ENCODE measurements at places on chromosomes 1 and 21.

DNA sequence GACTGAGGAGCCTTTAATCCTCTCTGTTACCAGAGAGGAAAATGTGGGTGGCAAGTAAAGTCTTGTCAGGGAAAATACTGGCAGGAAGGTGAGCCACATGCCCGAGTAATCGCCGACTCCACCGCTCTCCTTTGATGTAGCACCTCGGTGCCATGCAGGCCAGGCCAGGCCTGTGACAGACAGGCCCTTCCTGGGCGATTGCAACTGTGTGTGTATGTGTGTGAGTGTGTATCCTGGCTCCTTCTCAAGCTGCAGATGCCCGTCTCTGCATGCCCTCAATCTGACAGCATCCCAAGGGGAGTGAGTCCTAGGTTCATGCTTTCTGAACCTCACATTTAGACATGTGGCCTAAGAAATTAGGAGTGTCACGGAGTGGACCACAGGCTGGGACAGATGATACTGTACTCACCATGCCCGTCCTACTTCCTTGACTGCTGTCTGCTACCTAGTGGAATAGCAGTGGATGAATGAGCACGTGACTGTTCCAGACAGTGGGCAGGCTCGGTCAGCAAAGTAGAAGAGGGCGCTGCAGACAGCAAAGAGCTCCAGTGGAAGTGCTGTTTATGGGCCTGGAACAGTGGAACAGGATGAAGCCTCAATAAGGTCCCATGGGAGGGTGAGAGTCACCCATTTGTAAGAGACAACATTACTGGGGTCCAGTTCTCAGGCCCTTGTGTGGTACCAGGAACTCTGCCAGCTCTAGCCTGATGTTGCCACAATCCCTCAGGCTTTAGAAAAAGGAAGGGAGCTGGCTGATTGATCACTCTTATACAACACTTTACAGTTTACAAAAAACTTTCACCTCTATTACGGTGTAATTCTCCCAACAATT lies 25.3 kb downstream of the SERTAD4 start:
- DNase-seq = no peak

DNA sequence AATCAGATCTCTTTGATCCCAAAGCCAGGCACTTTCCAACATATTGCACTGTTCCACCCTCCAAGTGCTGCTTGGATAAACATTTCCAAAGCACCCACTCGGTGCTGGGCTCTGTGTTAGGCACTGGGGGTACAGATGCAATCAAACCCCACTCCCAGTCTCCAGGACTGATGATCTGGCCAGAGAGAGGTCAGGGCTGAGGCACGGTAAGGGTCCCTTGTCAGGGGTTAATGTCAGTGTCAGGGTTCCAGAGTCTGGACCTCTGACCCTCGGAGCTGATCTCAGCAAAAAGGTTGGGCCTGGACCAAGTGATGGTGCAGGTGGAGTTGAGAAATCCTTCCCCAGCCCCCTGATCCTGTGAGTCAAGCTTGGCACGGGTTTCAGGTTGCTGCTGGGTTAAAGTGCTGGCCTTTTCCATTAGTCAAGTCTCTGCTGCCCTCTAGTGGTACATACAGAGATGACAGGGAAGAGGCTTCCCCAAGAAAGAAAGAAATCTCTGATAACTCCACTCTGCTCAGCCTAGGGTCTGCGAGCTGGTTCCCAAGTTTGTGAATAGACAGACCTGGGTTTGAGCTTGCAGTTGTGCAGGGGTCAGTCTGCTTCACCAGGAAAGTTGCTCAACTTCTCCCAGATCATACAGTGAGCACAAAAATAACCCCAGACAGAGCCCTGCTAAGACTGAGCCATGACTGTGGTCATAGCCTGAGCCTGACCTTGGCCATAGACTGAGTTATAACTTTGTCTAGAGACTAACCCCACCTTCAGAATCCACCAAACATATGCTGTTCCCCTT lies 74.6 kb downstream of the DMRTA2 start:
- no peak for DNase-seq

DNA sequence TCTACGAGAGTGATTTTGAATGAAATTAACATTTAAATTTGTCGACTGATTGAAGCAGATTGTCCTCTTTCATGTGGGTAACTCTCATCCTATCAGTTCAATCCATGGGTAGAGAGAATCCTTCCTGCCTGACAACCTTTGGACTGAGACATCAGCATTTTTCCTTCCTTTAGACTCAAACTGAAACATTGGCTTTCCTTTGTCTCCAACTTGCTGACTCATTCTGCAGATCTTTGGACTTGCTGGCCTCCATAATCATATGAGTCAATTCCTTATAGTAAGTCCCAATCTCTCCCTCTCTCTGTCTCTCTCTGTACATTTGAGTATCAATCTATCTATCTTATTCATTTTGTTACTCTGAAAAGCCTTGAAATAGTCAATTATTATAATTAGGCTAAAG lies 416.7 kb downstream of the LRRIQ3 start:
- no peak for DNase-seq

DNA sequence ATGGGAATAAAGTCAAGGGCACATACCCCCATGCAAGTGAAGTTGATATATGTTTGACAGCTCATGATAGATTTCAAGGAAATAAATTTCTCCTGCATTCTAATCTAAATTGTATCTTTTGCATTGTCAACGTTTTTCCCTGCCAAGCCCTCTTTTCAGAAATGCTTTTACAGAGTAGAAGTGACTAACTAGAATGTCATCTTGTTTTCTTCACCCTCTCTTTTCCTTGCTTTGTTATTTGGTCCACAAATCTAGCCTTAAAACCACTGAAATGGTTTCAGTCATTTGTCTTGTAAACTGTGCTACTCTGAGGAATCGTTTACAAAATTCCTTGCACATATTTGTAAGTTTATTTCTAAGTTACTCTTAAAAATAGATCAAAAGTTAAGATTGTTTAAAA lies 600.8 kb upstream of the CXADR start:
- DNase-seq = no peak

GRCh38 chr1:39416609-39417008 lies 74.8 kb upstream of the BMP8A start:
- no peak for DNase-seq

- DNase-seq = no peak
Measured at GRCh38 chr1:65221638-65222339, 73.8 kb downstream of the AK4 start.

DNA sequence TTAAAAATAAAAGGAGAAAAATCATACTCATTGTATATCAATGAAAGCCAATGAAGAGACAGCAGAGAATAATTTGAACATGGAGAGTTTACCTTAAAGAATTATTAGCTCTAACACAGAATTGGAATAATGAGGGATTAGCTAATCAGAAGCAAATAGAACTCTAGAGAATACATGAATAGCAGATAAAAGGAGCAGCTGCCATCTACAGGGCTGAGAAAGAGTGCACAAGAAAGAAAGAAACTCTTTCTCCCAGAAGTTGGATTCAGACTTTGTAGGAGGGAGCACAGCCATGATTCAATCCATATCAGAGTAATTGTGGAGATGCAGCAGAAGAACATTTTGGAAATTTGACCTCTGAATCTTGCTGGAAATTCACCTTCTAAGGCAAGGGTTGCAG lies 1171.2 kb downstream of the PLA2G4A start:
- no peak for DNase-seq

GRCh38 chr1:240492832-240493440 lies 119.0 kb downstream of the GREM2 start:
- no peak for DNase-seq

DNA sequence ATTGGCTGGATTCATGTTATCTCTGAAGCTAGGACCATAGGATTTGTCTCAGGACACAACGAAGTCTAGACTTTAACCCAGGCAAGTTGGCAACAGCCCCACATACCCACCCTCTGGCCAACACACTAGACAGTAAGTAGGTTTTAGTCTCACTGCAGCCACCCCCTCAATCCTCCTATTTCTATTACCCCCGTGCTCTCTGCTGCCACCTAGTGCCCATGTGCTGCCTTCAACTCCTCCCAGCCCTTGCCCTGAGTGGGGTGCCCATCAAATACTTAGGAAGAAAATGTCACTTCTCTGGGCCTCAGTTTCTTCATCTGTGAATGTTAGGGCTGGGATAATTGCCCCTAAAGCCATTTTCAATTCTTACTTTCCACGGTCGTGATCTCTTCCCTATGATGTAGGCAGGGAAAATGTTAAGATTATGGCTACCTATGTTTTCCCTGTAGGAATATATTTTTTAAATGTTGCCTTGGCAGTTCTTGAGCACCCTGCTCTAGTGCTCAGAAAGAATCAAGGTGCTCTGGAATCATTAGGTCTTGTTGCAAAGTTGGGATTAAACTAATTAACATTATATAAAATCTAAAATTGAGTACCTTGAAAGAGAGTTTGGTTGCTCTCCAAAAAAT lies 213.0 kb downstream of the LMX1A start:
- DNase-seq = no peak

DNA sequence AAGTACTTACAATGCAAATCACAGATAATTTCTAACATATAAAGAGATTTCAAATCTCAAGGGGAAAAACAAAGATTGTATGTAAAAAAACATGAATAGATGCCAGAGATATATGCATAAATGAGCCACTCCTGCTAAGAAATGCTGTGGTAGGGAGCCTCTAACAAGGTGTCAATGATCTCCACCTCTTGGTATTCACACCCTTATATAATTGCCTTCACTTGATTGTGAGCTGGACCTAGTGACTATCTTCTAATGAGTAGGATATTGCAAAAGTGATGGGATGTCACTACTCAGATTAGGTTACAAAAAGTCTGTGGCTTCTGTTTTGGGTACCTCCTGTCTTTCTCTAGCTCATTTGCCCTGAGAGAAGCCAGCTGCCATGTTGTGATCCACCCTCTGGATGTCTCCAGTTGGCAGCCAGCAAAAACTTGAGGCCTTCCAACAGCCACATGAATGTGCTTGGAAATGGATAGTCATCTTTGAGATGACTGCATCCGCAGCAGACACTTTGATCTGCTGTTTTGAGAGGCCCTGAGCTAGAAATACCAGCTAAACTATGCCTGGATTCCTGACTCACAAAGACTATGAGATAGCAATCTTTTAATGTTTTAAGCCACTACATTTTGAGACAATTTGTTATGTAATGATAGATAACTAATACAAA lies 196.1 kb upstream of the FGGY start:
- DNase-seq = no peak

DNA sequence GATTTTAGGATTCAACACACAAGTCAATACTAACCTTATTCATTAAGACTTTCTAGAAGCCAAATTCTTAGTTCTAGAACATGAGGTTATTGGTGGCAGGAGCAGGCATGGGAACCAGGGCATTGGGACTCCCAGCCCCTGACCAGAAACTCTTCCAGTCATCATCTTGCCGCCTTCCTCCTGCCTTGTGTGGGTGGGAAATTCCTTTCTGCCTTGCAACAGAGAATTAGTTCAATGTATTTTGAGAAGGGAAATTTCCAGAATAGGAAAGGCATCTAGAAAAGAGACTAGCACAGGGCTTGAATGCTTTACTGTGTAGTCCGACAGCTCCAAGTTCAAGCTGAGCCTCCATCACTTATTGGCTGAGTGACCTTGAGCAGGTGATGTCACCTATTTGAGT lies 8.7 kb downstream of the GRHL3 start:
- no peak for DNase-seq

- DNase-seq = no peak
Measured at GRCh38 chr1:17075470-17076255, 21.8 kb upstream of the SDHB start.

DNA sequence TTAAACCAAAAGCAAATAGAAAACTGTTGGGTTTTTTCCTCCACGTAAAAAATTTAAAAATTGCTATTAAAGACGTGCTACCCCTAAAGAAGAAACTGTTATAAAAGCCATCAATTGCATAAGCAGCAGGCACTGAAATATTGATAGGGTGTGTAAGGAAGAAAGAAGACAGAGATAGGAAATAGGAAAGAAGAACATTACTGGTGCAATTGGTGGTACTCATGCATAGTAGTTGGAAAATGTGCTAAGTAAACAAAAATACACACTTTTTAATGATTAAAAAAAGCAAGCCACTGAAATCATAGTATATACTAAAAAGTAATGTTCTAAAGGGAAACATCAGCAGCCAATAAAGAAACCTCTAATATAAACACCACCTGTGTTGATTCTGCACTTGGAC lies 52.8 kb upstream of the ANGPTL3 start:
- no peak for DNase-seq

DNA sequence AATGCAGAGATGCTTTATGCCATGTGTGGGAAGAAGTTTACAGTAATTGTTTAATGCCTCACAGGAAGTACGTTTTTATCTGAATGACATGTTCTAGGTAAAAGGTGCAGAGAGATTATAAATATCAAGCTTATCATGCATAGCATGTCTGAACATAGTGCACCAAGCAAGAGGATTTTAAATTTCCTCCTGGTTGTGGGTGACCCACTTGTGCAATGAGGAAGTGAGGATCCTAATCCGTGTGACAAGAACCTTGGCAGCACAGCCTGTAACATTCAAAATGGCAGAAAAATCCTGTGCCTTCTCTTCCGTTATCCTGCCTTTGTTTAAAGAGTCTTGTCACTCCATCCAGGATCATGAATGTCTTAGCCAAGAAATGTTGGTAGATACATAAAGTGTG lies 75.6 kb downstream of the PLA2G4A start:
- DNase-seq = no peak

- DNase-seq = no peak
Measured at GRCh38 chr1:160079448-160079847, 1.9 kb upstream of the KCNJ9 start.

- DNase-seq = no peak
Measured at GRCh38 chr1:51861669-51862068, 16.9 kb downstream of the NRDC start.

- DNase-seq = no peak
Measured at GRCh38 chr1:20413776-20414140, 72.3 kb downstream of the CAMK2N1 start.

GRCh38 chr1:32151319-32151787 lies 28.1 kb upstream of the TXLNA start:
- no peak for DNase-seq

- no peak for DNase-seq
Measured at GRCh38 chr1:230284891-230285290, 141.2 kb downstream of the PGBD5 start.

GRCh38 chr1:33588726-33589125 lies 116.3 kb downstream of the ZSCAN20 start:
- no peak for DNase-seq

GRCh38 chr1:222286011-222286410 lies 261.9 kb downstream of the HHIPL2 start:
- DNase-seq = no peak

DNA sequence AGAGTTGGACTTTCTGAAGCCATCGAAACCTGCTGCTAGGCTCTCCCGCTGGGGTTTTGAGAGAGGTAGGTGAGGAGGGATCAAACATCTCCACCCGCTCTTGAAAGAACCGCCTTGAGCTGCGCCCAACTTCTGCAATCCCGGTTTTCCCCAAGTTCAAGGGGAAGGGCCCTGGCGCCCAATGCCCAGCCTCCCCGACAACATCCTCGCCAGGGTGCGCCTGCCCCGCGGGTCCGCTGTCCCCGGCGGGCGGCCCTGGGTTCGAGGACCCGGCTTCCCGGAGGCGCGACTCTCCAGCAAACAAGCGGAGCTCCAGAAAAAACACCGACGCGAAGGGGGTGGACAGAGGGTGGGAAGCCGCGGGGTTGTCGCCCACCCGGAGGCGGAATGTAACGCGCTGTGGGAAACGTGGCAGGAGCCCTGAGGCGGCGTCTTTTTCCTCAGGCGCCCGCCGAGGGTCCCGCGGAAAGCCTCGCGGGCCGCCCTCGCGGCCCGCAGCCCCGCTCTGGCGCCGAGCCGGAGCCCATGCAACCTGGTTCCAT lies 607 bp downstream of the BTG3 start:
- no peak for DNase-seq

- no peak for DNase-seq
Measured at GRCh38 chr1:104092698-104093097, 343.0 kb downstream of the AMY1C start.

GRCh38 chr1:68332041-68332440 lies 99.7 kb upstream of the WLS start:
- DNase-seq = no peak

All from central memory CD8-positive, alpha-beta T cell (primary cell).